Iris pigment epithelial cell (primary cell): ENCODE measurements at places on chromosomes 13 and 19.
A peak's percentile ranks its signal among the peaks of the same experiment; 100 is the strongest.

GRCh38 chr13:39963612-39964011, 308.1 kb downstream of the COG6 start:
- DNase-seq: no peak

DNA sequence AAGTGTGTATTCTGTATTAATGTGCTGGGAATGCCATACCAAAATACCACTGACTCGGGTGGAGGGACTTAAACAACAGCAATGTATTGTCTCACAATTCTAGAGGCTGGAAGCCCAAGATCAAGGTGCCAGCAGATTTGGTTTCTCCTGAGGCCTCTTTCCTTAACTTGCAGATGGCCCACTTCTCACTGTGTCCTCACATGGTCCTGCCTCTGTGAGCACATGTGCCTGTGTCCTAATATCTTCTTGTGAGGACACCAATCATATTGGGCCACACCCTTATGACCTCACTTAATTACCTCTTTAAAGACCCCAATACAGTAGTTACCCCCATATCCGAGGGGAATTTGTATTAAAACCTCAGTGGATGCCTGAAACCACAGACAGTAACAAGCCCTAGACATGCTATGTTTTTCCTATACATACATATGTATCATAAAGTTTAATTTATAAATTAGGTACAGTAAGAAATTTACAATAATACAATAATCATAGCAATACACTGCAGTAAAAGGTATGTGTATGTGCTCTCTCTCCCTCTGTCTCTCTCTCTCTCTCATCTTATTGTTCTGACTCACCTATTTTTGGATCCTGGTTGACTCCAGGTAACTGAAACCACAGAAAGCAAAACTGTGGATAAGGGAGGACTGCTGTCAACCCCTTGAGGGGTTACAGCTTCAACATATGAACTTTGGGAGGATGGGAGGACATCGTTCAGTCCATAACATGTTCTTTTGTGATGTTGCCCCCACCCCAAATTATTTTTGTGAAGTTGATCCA, 174.3 kb downstream of the IRS2 start:
- no peak for DNase-seq

DNA sequence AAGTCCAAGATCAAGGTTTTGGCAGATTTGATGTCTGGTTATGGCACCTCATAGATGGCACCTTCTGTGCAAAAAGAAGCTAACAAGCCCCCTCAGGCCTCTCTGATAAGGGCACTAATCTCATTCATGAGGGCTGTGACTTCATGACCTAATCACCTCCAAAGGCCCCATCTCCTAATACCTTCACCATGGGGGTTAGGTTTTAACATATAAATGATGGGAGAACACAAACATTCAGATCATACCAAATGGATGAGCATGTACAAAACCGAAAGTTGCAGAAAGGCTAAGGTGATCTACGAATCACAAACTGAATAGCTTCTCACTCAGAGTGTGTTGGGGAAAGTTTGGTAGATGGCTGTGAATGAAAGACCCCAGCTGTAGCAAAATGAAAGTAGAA, 217.4 kb downstream of the TBC1D4 start:
- no peak for DNase-seq

DNA sequence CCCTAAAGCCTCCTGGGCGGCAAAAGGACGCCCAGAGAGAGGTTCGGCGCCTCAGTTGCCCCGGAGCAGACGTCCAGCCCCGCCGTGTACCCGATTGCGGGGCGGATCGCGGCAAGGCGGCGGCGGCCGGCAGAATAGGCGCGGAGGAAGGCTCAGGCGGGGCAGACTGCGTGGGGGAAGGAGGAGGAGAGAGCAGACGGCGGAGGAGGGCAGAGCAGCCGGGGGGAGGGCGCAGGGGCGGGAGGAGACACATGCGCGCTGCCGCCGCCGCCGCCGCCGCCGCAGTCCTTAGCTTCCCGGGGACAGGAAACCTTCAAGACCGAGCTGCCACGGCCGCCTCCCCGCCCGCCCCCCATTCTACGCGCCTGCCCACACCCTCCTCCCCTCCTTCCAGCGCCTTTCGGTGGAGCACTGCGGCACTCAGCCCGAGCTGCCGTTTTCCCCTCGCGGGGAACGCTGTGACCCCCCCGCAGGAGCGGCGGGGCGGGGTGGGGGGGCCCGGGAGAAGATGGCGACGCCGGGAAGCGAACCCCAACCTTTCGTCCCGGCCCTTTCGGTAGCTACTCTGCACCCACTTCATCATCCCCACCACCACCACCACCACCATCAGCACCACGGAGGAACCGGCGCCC, at the start of gene LRCH1:
Gene LRCH1 (plus strand): TSS at position 282 of the 632 bp plus-strand sequence. CDS start 227 bp downstream, at position 509.
- peak; percentile 94 for DNase-seq

GRCh38 chr19:19618219-19619051, at the start of gene PBX4:
TSS of gene PBX4 (minus strand) at chr19:19618687. CDS start at chr19:19618629, 58 bp downstream.
- peak; percentile 89 for DNase-seq

GRCh38 chr19:12721656-12722565, 1.8 kb downstream of the TNPO2 start:
- peak; percentile 88 for DNase-seq

- no peak for DNase-seq
Measured at GRCh38 chr13:27972478-27972820, 3.3 kb upstream of the CDX2 start.

- peak; percentile 49 for DNase-seq
Measured at GRCh38 chr19:29771708-29772414, 39.9 kb upstream of the CCNE1 start.

- DNase-seq: no peak
Measured at GRCh38 chr13:51218626-51219025, 3.6 kb upstream of the FAM124A start.
